Muscle of leg (tissue), 16 donors: ENCODE measurements at places on chromosomes 12 and 14.
A peak's percentile ranks its signal among the peaks of the same experiment; 100 is the strongest.

- DNase-seq = no peak
Measured at GRCh38 chr12:105281694-105282049, 45.7 kb upstream of the APPL2 start.

DNA sequence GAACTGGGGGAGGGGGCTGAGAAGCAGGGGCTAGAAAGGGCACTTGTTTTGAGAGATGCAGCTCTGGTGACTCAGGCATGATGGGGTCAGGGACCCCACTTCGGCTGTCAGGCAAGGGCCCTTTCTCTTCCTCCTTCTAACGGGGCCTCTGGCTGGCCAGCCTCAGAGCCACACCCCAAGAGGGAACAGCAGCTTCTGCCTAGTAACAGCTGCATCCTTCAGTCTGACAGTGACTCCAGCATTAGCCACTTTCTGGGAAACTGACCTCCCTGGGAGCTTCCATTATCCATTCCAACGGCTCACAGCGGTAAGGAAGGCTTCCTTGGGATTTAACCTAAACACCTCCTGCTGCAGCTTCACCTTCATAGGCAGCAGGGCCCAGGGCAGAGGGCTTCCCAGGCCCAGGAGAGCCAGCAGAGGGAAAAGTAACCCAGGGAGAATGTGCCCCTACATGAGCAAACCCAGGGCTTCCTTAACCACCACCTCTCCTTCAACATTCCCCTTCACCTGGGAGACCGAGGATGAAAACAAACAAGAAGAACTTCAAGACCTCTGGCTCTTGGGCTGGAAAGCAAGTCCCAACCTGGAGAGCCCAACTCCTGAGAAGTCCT lies 2.7 kb downstream of the NCKAP5L start:
- DNase-seq = peak; percentile 88

- DNase-seq = no peak
Measured at GRCh38 chr12:25775968-25776367, 182.5 kb upstream of the RASSF8 start.

GRCh38 chr14:95421741-95422140 lies 94.7 kb downstream of the SYNE3 start:
- DNase-seq = no peak
